Stimulated activated CD8-positive, alpha-beta memory T cell treated with anti-CD3 and anti-CD28 coated beads, Interleukin-4, amount 100 ng/mL, for 1 hour (primary cell): ENCODE measurements at places on chromosomes 12 and 14.

GRCh38 chr12:66900616-66901015 is 221.7 kb upstream of the GRIP1 start:
- no peak for DNase-seq

GRCh38 chr14:51182131-51182565 is 57.9 kb upstream of the TMX1 start:
- no peak for DNase-seq

DNA sequence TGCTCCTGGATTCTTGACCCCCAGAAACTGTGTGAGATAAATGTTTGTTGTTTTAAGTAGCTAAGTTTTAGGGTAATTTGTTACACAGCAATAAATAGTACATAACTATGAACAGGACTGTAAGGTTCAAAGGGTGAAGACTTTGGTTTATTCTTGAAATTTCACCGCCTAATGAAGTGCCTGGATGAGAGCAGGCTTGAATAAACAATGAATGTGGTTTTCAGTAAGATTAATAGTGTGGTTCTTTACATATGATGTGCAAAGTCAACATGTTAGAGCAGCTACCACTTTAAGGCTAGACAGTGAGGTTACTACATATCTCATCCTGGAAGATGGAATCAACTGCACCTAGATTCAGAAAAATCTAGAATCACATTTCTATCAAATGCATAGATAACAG is 145.2 kb upstream of the BTG1 start:
- no peak for DNase-seq

GRCh38 chr14:87257421-87257820 is 735.6 kb downstream of the GALC start:
- DNase-seq: no peak

- peak; percentile 2 for DNase-seq
Observed at GRCh38 chr14:102591372-102591943, 991 bp upstream of the RCOR1 start.

- no peak for DNase-seq
Observed at GRCh38 chr12:117142094-117142493, 42.9 kb upstream of the TESC start.

- DNase-seq: no peak
Observed at GRCh38 chr12:105504286-105504685, 173.8 kb downstream of the C12orf75 start.

GRCh38 chr14:103140316-103141109 is 17.3 kb downstream of the TNFAIP2 start:
- no peak for DNase-seq

DNA sequence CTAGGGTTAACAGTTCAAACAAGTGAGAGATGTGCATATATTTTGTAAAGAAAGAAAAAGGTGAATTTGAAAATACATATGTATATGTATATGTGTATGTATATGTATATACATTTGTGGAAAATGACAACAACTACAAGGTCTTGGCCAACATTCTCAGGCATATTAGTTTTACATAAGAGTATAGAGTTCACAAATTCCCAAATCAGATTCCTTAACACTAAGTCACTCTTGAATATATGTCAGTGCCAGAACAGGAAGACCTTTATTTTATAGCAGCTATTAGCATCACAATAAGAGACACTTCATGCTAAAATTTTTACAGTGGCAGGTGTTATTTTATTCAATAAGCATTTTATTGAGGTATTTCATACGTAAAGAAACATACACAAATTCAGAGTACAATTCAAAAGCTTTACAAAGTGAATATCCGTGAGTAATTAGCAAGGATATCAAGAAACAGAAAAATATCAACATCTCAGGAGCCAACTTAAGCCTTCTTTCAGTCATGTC is 179.7 kb downstream of the SLC6A15 start:
- DNase-seq: no peak

DNA sequence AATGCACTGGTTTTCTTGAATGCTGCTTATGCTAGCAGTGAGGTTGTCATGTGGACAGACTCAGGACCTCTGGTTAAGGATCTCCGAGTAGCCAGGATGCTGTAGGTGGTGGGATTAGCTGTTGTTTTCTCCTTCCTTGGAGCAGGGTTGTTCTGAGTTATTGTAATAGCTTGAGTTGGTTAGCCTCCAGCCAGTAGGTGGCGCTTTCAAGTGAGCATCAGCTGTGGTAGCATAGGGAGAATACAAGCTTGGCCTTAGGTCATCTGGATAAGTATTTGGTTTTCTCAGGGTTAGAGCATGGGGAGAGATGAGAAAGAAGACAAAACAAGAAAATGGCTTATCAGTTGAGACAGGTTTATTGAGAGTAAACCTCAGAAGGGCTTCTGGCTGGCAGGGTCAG is 299.7 kb upstream of the FBXO33 start:
- DNase-seq: no peak

- no peak for DNase-seq
Observed at GRCh38 chr14:90061685-90062126, at the start of gene KCNK13. Gene KCNK13 (plus strand): TSS chr14:90061994. CDS start chr14:90062206, 212 bp downstream.

GRCh38 chr12:92471551-92471950 is 231.2 kb upstream of the PLEKHG7 start:
- DNase-seq: no peak

GRCh38 chr12:78119351-78119918 is 288.7 kb downstream of the NAV3 start:
- no peak for DNase-seq

DNA sequence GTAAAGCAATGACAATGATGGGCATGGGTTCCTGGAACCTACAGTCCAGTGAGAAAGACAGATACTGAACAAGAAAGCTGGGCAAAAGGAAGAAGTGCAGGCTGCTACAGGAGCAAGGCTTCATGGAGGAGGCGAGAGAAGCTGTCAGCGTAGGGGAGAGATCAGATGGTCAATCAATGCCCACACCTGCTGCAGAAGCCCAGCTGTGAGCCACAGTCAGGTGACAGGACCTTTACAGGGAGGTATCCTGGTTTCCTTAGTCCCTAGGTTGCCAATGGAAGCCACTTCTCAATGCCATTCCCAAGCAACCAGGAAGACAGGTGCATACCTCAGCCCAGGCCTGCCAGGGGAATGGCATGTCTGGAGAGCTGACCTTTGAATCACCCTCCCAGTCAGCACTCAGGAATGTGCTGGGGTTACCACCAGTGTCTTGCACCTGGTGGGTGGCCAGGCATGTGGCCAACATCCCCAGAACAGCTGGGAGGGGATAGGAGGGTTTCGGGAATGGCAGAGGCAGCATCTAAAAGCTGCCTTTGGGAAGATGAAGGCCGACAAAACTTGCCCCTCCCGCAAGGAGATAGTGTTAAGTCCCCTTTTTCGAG is 170.3 kb downstream of the TTC7B start:
- no peak for DNase-seq

- no peak for DNase-seq
Observed at GRCh38 chr14:34251662-34252061, 210.4 kb downstream of the SPTSSA start.

DNA sequence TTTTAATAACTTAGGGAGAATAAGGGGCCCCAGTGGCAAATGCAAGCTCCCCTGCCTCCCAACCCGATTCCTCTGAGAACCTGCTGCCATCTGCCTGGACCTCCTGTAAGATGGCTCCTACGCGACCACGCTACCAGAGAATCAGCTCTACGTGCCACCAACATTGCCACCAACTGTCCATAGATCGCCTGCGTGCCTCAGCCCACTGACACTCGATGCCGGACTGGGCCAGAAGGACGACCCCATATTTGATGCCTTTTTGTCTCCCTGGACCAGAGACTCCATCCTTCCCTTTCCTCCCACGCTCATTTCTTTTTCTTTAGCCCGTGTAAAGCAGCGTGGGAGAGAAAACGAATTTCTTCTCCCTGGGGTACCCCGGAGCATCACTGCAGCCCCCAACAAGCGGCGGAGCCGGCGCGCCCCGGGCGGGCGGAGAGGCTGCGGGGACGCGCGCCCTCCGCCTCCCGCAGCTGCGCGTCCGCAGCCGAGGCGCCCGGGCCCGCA is 565 bp upstream of the KLHL42 start:
- no peak for DNase-seq

DNA sequence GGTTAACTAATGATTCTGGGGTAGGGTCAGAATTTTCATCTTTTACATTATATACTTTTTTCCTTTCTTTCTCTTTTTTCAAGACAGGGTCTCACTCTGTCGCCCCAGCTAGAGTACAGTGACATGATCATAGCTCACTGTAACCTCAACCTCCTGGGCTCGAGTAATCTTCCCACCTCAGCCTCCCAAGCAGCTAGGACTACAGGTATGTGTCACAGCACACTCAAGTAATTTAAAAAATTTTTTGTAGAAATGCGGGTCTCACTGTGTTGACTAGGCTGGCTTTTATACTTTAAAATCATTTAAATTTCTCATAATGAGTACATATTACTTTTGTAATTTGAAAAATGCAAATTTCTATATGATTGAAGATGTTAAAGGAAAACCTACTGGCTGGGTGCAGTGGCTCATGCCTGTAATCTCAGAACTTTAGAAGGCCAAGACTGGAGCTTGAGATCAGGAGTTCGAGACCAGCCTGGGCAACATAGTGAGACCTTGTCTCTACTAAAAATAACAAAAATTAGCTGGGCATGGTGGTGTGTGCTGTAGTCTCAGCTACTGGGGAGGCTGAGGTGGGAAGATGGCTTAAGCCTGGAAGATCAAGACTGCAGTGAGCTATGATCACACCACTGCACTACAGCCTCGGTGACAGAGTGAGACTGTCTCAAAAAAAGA is 25.7 kb downstream of the R3HDM2 start:
- no peak for DNase-seq

DNA sequence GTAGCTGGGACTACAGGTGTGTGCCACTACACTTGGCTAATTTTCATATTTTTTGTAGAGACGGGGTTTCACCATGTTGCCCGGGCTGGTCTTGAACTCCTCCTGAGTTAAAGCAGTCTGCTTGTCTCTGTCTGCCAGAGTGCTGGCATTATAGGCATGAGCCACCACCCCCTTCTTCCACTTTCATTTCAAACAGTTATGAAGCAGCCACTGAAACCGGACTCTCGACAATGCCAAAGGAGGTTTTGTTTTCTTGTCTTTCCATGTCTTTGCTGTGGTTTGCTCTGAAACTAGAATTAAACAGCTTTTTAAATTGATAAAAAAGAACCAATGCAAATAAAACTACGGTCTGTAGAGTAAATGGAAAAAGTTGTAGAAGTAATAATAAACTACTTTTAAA is 30.4 kb downstream of the RAP1B start:
- peak; percentile 8 for DNase-seq

GRCh38 chr14:95814363-95815225 is 62.0 kb upstream of the TUNAR start:
- no peak for DNase-seq

- no peak for DNase-seq
Observed at GRCh38 chr12:10069976-10070375, 28.8 kb downstream of the CLEC1A start.

- DNase-seq: no peak
Observed at GRCh38 chr14:34615507-34615906, 14.4 kb downstream of the SNX6 start.

DNA sequence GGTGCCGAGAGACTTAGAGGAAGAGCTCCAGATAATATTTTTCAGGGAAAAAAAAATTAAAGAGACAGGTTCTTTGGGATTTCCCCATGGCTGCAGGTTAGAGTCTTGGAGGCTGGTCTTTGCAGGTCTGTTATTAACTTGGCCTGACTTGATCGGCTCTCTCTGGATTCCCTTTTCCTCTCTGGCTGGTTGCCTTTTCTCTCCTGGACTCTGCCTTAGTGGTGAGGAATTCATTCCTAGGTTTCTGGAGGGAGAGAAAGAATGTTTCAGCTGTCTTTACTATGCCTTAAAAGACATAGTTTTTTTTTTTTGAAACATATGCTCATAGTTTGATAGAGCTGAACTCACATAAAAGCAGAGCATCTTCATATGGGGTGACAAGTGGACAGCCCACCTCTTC is 336.3 kb downstream of the BMP4 start:
- DNase-seq: no peak

DNA sequence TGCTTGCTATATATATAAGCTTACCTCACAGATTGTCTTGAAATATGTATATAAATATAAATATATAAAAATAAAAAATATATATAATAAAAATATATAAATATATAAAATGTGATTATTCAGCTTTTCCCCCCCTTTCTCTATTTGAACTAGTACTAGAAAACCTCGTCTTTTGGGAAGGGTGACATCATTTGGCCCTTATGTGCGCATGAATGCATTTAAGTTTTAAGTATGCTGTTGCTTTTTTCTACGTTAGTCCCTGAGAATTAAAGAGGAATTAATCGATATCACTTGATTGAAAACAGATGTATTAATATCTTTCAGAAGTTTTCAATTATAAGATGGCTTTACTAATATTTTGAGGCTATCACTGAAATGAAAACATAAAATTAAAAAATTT is 69.9 kb downstream of the RAD51B start:
- no peak for DNase-seq

- DNase-seq: no peak
Observed at GRCh38 chr12:107864235-107864634, 89.7 kb downstream of the ASCL4 start.

DNA sequence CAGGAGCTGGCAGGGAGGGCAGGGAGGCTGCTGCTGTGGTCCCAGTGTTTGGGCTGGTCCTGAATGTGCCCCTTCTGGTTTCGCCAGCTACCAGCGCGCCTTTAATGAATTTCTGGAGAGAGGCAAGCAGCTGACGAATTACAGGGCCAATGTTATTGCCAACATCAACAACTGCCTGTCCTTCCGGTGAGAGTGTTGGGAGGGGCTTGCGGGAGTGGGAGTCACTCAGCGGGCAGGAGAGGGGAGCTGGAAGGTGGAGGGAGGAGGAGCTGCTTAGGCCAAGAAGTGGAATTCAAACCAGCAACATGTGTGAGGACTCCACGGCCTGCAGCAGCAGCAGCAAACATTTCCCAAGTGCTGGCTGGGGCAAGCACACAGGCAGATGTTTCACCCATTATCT is 7.7 kb downstream of the TNFAIP2 start:
- no peak for DNase-seq

DNA sequence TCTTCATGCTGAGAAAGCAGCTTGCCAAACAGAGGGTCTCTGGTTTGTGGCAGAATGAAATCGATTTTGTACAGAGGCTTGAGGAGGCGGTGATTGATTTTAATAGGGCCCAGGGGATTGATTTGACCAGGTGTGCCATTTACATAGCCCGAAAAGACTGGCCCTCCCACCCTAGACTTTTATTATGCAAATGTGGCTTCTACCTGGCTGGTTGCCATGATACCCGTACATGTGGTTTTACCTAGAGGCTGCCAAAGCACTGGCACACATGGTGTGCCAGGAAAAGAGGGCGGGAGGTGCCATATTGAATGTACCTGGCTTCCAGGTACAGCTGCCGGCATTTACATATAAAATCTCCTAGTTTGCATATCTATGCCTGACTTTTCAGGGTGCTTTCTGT is 18.0 kb upstream of the GUCY2C start:
- no peak for DNase-seq

DNA sequence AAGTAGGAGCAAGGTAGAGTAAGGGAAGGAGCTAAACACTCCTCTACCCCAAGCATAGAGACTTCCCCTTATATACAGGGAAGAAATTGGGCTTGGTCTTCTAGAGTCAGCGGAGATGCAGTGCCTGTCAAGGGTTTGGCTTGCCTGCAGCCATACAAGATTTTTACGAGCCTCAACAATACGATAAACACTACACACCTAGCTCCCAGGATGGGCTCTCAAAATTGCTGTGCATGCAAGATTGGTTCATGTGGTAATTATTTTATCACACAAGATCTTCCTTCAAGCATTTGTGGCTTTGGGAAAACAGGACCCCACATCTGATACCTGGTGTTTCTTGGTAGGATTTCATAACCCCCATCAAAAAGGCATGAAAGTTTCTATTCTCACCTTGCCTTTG is at the start of gene KRT1:
TSS of gene KRT1 (minus strand) at position 45 of the 400 bp plus-strand sequence. CDS start 59 bp downstream, outside the sequence.
- no peak for DNase-seq
